ENCODE measurements at places on chromosomes 5 and 9.

- DNase-seq, result no peak
These were observed 251.9 kb downstream of the MAT2B start for GRCh38 chr5:163757344-163757743.

- DNase-seq, result no peak
These were observed 23.6 kb upstream of the SARDH start for GRCh38 chr9:133761641-133762248.

GRCh38 chr9:37010976-37011375, 23.1 kb downstream of the PAX5 start:
- DNase-seq, result no peak

- DNase-seq, result no peak
These were observed 4.2 kb upstream of the NFIL3 start for GRCh38 chr9:91427873-91428272.

- no peak for DNase-seq
These were observed 86.2 kb downstream of the GIN1 start for GRCh38 chr5:103033696-103034095.

GRCh38 chr5:149432376-149432775, 53.3 kb upstream of the IL17B start:
- no peak for DNase-seq

DNA sequence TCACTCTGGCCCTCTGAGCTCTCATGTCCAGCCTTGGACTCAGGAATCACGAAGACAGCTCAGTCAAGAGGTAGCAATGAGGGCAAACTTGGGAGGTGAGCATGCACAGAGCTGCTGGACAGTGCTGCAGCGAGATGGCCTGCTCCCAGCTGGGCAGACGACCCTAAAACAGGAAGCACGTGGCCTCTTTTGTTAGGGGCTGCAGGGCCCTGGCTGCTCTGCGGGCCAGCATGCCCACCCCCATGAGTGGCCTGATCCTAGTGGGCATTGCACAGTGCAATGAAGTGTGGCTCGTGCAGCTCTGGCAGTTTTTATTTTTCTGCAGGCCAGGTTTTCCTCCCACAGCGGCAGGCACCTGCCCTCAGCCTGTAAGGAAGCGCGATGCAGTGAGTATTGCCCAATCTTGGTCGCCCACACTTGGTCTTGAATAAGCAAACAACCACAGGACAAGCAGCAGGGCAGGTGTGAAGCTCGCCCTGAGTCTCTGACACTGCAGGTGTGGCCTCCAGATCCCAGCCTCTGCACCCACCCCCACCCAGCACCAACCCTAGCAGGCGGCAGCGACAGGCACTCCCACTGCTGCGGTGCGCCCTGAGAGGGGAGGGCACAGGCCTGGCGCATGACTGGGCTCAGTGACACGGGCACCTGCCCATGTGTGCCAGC, 60.8 kb downstream of the SEMA4D start:
- no peak for DNase-seq

DNA sequence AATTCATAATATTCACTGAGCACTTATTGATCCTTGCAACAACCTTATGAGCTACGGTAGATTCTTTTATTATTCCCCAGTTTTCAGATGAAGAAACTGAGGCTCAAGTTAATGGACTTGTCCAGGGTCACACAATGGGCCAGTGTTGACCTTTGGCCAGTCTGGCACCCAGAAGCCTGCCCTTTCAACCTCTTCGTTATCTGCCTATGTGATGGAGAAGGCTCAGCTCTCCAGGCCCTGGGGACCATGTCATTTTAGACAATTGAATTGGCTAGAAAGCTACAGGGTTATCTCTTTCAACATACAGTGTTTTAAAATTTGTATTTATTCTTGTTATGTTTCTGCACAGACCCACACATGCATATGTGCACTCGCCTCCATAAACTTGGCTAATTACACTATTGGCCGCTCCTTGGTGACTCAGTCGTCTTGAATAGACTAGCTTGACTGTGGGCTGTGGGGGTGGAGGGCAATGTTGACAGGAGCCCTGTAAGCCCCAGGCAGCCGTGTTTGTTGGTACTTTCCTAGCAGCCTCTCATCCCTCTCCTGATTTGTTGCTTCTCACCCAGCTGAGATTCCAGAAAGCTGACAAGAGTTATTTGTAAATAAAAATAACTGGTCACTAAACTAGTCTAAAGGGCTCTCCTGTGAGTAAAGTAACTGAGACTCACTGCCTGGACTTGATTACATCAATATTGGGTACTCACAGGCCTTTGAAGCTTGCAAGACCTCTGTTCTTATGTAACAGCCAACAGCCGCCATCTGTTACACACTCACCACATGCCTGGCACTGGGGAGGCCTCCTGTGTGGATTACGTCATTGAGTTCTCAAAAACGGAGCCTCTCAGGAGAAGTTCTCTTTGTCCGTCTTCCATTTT, 8.5 kb upstream of the ANGPTL2 start:
- no peak for DNase-seq

GRCh38 chr5:114316167-114316566, 45.7 kb upstream of the KCNN2 start:
- DNase-seq, result no peak

DNA sequence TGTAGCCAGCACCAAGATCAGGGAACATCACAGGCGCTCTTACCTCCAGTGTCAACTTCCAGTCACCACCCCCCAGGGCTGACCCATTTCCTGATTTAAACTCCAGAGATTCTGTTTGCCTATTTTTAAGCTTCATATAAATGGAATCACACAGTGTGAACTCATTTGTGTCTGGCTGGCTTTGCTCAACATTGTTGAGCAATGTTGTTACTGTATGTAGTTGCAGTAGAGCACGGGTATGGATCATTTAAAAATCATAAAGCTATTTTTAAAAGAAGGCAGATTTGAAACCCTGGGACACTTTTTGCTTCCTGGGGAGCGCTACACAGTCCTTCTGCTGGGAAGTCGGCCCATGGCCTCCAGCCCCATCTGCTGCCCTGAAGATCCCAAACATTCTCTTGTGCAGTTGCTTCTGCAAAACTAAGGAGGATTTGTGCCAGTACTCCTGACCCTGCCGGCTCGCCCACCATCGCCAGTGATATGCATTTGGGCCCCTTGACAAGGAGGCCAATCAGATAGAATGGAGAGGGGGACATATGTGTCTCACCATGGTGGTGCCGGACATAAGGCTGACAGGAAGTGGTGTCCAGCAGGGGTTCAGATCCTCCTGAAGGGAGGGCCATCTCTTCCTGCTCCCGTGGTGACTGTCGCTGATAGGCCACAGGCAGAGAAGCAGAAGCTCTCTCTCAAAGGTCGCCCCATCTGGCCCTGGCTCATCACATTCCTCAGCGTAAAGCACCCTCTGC, 13.3 kb downstream of the DCANP1 start:
- no peak for DNase-seq

DNA sequence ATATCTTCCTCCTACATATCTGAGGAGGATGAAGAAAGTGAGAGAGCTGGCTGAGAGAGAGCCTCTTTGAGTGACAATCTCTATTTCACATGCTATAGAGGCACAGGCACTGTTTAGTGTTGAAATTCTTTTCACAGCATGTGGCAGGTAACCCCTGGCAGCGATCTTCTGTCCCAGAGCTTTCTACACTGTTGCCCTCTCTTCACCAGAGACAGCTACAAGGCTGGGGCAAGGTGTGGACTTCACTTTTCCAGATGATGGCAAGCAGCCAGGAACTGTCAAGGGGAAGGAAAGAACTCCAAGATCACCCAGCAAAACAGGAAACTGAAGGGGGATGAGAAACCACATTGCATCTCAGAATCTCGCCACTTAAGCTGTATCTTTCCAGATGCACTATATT, 205.2 kb downstream of the CAAP1 start:
- no peak for DNase-seq

- no peak for DNase-seq
These were observed 170.0 kb downstream of the PAPPA start for GRCh38 chr9:116323571-116323970.

DNA sequence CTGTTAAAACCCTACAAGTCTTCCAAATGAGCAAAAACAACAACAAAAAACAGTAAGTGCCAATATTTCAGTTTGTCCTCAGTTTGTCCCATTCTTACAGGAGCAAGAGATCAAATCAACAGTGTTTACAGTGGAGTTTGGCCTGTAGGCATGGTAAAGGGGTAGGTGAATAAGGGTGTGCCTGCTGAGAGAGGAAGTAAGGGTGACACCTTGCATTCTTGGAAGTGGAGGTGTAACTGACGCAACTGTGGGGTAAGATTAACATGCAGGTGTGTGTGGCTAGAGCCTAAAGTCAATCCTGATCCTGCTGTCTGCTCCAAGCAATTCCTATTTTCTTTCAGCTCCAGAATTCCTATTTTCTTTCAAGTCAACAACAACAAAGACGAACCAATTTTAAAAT, 43.4 kb downstream of the PFDN1 start:
- no peak for DNase-seq

GRCh38 chr5:113162770-113163169, 186.2 kb downstream of the DCP2 start:
- no peak for DNase-seq

- DNase-seq, result no peak
These were observed 311.7 kb downstream of the TRIM36 start for GRCh38 chr5:114857941-114858551.

DNA sequence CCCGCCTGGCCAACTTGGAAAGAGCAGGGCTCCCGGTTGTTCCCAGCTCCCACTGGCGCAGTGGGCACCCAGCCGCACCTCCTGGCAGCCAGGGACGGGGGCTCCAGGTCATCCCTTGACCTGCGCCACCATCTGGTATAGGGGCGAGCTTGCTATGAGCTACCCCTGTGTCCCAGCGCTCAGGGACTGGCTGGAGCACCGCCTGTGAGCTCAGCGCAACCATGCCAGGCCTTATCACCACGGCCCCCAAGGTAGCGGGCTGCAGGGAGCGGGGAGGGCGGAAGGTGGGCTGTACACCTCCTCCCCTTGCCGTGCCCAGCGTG, 15.4 kb upstream of the RASA1 start:
- DNase-seq, result no peak

DNA sequence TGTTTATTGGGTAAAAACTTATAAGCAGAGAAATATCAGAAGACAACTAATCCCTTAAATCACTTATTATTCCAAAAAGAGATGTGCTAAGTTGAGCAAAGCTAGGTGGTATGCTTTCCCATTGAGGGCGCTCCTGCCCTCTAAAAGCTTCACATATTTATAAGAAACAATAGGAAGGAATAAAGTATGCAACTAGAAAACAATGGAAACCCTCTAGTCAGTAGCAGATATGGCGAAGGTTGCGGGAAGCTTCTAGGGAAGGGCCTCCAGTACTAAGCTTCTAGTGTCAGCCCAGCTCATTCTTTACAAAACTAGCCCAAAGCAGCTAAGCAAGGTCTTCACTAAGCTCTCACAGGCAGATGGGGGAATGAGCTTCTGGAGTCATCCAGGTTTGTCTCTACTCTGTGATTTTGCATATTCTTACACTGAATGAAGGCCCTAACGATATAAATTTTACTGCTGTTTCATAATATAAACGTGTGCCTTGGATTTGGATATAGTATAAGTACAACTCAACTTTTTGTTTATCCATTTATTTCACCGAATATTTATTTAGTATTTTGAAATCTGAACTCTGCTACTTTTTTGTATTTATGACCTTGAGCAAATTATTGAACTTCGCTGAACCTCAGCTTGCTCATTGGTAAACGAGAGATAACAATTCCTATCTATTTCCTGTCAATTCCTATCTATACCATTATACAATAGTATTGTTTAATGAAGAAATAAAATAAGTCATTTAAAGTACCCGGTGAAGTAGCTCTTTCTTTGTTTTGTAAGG, 571.4 kb downstream of the ELAVL2 start:
- DNase-seq, result no peak

DNA sequence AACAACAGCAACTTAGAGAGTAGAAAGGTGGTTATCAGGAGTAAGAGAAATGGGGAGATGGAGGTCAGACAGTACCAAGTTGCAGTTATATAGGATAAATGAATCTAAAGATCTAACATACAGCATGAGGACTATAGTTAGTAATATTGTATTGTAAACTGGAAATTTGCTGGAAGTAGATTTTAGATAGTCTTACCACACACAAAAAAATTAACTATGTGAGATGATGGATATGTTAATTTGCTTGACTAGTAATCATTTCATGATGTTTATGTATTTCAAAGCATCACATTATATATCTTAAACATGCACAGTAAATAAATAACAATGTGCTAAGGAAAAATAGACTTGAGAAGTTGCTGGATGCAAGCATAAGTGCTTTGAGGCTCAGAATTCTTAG, 622.1 kb downstream of the CCDC171 start:
- DNase-seq, result no peak

DNA sequence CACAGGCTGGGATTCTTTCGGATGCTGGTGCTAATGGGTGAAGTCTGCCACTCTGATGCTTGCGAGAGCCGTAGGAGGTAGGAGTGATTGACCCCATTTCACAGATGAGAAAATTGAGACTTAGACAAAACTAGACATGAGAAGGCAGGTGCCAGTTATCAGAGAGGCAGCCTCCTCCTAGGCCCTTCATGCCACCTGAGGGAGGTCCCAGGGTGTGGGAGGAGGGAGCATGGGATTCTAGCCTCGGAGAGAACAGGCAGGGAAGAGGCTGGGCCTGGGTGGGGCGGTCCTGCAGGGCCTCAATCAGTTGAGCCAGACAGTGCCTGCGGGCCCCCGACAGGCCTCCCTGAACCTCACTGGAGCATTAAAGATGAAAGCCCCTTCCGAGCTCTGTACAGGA, 112.4 kb downstream of the COL23A1 start:
- no peak for DNase-seq

DNA sequence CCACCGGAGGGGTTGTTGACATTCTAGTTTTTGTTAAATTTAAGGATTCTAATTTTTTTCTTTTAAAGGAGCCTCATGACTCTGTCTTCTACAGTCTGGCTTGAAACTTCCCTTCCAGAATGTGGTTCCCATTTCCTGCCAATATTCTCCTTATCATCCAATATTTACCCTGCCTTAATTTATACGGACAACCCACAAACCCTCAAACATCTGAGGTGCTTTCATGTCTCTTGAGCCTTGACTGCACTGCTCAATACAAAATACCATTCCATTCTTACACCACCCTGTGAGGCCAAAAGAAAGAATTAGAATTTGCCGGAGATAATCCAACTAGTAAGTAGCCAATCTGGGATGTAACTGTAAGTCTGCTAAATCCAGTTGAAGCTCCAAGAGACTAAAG, 346.5 kb downstream of the SPOCK1 start:
- DNase-seq, result no peak

GRCh38 chr5:163580516-163580915, 75.1 kb downstream of the MAT2B start:
- DNase-seq, result no peak

DNA sequence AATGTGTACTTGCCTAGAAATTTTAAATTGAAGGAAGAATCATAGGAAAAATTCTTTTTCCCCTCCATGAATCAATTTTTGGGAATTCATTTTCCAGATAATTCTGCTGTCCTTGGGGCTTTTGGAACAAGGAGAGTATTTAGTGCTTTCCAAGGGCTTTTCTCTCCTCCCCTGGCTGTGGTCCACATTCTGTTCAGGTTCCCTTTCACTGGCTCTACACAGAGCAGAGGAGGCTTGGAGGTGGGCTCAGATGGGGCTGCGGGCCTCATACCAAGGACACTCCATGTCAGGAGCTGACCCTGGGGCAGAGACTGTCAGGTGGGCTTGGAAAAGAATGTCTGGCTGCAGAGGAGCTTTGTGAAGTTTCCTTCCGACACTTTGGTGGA, 128.1 kb downstream of the GADD45G start:
- DNase-seq, result no peak

- no peak for DNase-seq
These were observed 137.6 kb upstream of the WWC1 start for GRCh38 chr5:168153876-168154270.

- DNase-seq, result no peak
These were observed 670.3 kb downstream of the TLE4 start for GRCh38 chr9:80242022-80242421.

Measured in stimulated activated CD4-positive, alpha-beta T cell treated with anti-CD3 and anti-CD28 coated beads, Interleukin-12 subunit alpha, Interleukin-12 subunit beta, amount 100 ng/mL, for 24 hours (primary cell).